ENCODE measurements at places on chromosomes 6 and 20. TPM values are rescaled to one million over a fixed set of nuclear protein-coding genes. Genes with fewer than 3 reads are reported as not detected.

SIM1 gene
- total RNA-seq, result not detected

DNA sequence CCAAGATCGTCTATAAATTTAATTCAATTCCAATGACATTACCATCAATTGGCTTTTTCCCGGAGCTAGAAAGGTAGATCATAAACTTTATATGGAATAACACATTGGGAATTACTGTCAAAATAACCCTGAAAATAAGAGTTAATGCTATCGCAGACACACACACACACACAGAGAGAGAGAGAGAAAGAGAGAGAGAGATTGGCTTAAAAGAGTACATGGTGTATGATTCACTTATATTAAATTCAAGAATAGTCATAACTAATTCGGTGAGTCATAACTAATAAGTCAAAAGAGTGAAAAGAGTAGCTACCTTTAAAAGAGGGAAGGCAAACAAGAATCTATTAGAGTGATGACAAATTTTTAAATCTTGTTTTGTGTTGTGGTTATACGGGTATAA lies 425.5 kb downstream of the TBC1D32 start:
- DNase-seq, result no peak
- H3K4me3 ChIP-seq, result no peak overlapping the region
- H3K4me1 ChIP-seq, result no peaks in the 10 kb centered on the region
- no peaks in the 10 kb centered on the region for H3K27me3 ChIP-seq
- no peaks in the 10 kb centered on the region for H3K36me3 ChIP-seq

DNA sequence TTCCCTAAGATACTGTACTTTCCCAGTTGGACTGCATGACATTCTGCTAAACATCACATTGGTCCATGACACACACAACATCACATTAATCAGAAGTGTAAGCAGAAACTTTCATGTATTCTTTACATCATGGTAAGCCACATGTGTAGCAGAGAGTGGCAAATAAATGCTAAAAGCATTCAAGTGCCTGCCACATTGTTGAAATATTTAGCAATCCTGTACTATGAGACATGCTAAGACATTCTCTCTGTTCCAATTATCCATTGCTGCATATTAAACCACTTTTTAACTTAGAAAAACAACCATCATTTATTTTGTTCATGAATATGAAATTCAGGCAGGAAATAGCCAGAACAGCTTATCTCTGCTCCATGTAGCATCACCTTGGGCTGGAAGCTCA lies 207.7 kb upstream of the GJE1 start:
- H3K27me3 ChIP-seq, result no peaks in the 10 kb centered on the region
- no peaks in the 10 kb centered on the region for H3K36me3 ChIP-seq
- H3K4me3 ChIP-seq, result no peak overlapping the region
- peaks cover 3% of the 10 kb centered on the region for H3K4me1 ChIP-seq

CLIC5 gene
- total RNA-seq, result 1.5 TPM

GRCh38 chr6:16004934-16005679 lies 123.8 kb upstream of the MYLIP start:
- H3K27me3 ChIP-seq, result peaks cover 20% of the 10 kb centered on the region
- H3K4me1 ChIP-seq, result no peaks in the 10 kb centered on the region
- H3K4me3 ChIP-seq, result no peak overlapping the region
- DNase-seq, result no peak
- no peaks in the 10 kb centered on the region for H3K36me3 ChIP-seq

DNA sequence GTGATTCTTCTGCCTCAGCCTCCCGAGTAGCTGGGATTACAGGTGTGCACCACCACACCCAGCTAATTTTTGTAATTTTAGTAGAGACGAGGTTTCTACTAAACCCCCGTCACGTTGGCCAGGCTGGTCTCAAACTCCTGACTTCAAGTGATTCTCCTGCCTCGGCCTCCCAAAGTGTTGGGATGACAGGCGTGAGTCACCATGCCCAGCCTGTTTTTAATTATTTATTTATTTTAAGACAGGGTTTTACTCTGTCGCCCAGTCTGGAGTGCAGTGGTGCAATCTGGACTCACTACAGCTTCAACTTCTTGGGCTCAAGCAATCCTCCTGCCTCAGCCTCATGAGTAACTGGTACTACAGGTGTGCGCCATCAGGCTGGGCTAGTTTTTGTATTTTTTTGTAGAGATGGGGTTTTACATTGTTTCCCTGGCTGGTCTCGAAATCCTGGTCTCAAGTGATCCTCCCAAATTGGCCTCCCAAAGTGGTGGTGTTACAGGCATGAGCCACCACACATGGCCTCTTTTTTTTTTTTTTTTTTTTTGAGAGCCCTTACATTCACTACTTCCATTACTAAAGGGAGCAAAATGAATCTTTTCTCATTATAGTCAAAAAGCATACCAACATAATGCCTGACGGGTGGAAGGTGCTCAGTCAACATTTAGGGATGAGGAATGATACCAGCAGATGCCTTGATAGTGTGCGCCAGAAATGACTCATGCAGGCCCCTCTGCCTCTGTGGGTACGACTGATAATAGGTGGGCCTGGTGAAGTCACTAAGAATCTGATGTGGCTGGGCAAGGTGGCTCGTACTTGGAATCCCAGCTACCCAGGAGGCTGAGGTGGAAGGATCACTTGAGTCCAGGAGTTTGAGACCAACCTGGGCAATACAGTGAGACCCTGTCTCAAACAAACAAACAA lies 17.8 kb upstream of the RALGAPB start:
- peaks cover 16% of the 10 kb centered on the region for H3K36me3 ChIP-seq
- no peak for DNase-seq
- H3K27me3 ChIP-seq, result no peaks in the 10 kb centered on the region

- no peaks in the 10 kb centered on the region for H3K27me3 ChIP-seq
- no peak overlapping the region for H3K4me3 ChIP-seq
- no peak overlapping the region for H3K27ac ChIP-seq
- no peaks in the 10 kb centered on the region for H3K36me3 ChIP-seq
These were observed 628.8 kb upstream of the MAN1A1 start for GRCh38 chr6:119978274-119978889.

GRCh38 chr6:166567107-166567506 lies 19.4 kb downstream of the RAMACL start:
- H3K4me1 ChIP-seq, result no peaks in the 10 kb centered on the region
- no peak overlapping the region for H3K4me3 ChIP-seq
- no peaks in the 10 kb centered on the region for H3K27me3 ChIP-seq

GRCh38 chr6:144449218-144449617 lies 164.1 kb downstream of the UTRN start:
- no peak for DNase-seq
- no peak overlapping the region for H3K27ac ChIP-seq
- H3K27me3 ChIP-seq, result no peaks in the 10 kb centered on the region
- no peaks in the 10 kb centered on the region for H3K4me1 ChIP-seq
- H3K36me3 ChIP-seq, result peaks cover 12% of the 10 kb centered on the region
- H3K4me3 ChIP-seq, result no peak overlapping the region

NKAPL gene
- total RNA-seq, result not detected

GRCh38 chr6:139278190-139278589 lies 13.6 kb downstream of the TXLNB start:
- H3K27me3 ChIP-seq, result no peaks in the 10 kb centered on the region
- H3K4me1 ChIP-seq, result peaks cover 27% of the 10 kb centered on the region
- H3K27ac ChIP-seq, result no peak overlapping the region
- H3K36me3 ChIP-seq, result no peaks in the 10 kb centered on the region

CDC5L gene
- 18.8 TPM for total RNA-seq

GRCh38 chr6:168153553-168153952 lies 74.5 kb upstream of the FRMD1 start:
- no peak overlapping the region for H3K27ac ChIP-seq
- no peak for DNase-seq
- peaks cover 2% of the 10 kb centered on the region for H3K4me1 ChIP-seq
- H3K36me3 ChIP-seq, result no peaks in the 10 kb centered on the region
- H3K27me3 ChIP-seq, result peaks cover 43% of the 10 kb centered on the region

SEL1L2 gene
- not detected for total RNA-seq

GRCh38 chr6:32047855-32048766 lies 9.9 kb downstream of the CYP21A2 start:
- H3K4me1 ChIP-seq, result peaks cover 3% of the 10 kb centered on the region
- H3K4me3 ChIP-seq, result no peak overlapping the region
- H3K36me3 ChIP-seq, result no peaks in the 10 kb centered on the region
- no peaks in the 10 kb centered on the region for H3K27me3 ChIP-seq

SMOC2 gene
- total RNA-seq, result not detected

DNA sequence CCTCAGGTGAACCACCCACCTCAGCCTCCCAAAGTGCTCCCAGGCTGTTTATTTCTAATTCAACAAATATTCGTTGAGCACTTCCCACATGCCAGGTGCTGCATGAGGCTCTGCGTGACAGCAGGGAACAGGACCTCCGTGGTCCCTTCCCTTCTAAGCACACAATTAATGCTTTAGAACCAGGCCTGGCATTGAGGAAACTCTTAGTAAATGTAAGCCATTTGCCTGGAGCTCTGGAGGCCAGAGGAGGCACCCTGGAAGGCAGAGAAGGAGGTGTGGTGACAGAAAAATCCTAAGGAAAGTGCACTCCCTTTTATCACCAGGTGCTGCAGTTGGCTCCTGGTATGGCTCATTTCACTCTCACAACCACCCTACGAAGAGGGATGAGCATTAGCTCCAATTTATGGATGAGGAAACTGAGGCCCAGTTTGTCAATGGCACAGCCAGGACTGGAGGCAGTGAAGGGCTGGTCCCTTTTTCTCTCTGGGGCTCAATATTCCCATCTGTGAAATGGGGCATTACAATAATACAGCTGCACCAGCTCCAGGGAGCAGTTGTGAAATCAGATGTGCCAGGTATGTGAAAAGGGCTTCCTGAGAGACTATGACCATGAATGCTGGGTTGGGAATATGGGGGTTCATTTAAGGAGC lies 8.1 kb upstream of the ID1 start:
- no peak overlapping the region for H3K4me3 ChIP-seq
- no peaks in the 10 kb centered on the region for H3K27me3 ChIP-seq
- no peak overlapping the region for H3K27ac ChIP-seq
- no peak for DNase-seq
- no peaks in the 10 kb centered on the region for H3K36me3 ChIP-seq
- H3K4me1 ChIP-seq, result no peaks in the 10 kb centered on the region

DNA sequence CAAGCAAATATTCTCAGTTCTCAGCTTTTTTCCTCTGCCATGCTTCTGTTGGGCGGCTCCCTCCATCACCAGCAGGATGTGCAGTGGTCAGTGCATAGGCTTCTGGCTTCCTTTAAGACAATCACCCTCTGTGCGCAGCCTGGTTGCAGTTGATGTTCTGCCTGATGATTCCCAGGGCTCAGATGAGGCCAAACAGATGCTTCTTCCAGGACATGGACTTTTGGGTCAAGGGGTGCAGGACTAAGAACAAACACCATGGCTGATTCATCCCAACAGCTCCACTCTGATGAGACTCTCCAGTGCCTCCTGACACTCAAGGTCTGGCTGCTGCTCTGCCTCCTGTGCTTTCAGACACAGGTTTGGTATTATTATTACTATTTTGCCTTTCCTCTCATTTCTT lies 554.8 kb upstream of the CDH4 start:
- no peaks in the 10 kb centered on the region for H3K36me3 ChIP-seq
- no peak overlapping the region for H3K4me3 ChIP-seq
- no peaks in the 10 kb centered on the region for H3K4me1 ChIP-seq
- H3K27ac ChIP-seq, result no peak overlapping the region
- peaks cover 8% of the 10 kb centered on the region for H3K27me3 ChIP-seq
- DNase-seq, result no peak

GRCh38 chr20:58378704-58379103 lies 10.3 kb upstream of the VAPB start:
- H3K27me3 ChIP-seq, result peaks cover 16% of the 10 kb centered on the region
- H3K36me3 ChIP-seq, result no peaks in the 10 kb centered on the region
- H3K4me3 ChIP-seq, result no peak overlapping the region
- peaks cover 1% of the 10 kb centered on the region for H3K4me1 ChIP-seq
- no peak for DNase-seq
- H3K27ac ChIP-seq, result no peak overlapping the region

- no peak overlapping the region for H3K4me3 ChIP-seq
- no peak overlapping the region for H3K27ac ChIP-seq
- H3K27me3 ChIP-seq, result no peaks in the 10 kb centered on the region
- H3K4me1 ChIP-seq, result no peaks in the 10 kb centered on the region
These were observed 173.7 kb upstream of the ID4 start for GRCh38 chr6:19663479-19663878.

DNA sequence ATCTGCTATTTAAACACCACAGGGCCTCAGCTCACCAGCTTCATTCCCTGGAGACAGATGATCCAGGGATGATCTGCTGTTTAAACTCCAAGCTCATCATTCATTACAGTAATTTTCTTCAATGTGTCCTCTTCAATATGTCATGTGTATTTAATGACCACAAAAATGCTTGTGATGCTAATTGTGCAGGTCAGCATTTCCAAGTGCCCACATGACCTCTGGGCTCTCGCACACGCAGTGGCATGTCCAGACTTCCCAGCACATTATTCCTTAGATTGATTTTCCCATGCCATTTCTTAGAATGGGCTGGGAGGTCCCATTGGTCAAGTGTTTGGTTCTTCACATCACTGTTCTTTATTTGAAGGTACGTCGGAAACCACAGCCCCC lies 434.4 kb downstream of the HAO1 start:
- H3K36me3 ChIP-seq, result no peaks in the 10 kb centered on the region
- H3K4me3 ChIP-seq, result no peak overlapping the region
- H3K27me3 ChIP-seq, result no peaks in the 10 kb centered on the region
- no peak overlapping the region for H3K27ac ChIP-seq
- no peaks in the 10 kb centered on the region for H3K4me1 ChIP-seq

GRCh38 chr6:138690975-138691594 lies 82.5 kb upstream of the CCDC28A start:
- H3K4me1 ChIP-seq, result peaks cover 5% of the 10 kb centered on the region
- H3K4me3 ChIP-seq, result peak overlapping the region; percentile 69
- H3K27me3 ChIP-seq, result peaks cover 27% of the 10 kb centered on the region
- no peaks in the 10 kb centered on the region for H3K36me3 ChIP-seq
- DNase-seq, result no peak

GRCh38 chr6:119390247-119390793 lies 40.8 kb upstream of the MAN1A1 start:
- no peak for DNase-seq
- H3K4me1 ChIP-seq, result no peaks in the 10 kb centered on the region
- no peak overlapping the region for H3K4me3 ChIP-seq

PPP1R14C gene
- total RNA-seq, result not detected

DNA sequence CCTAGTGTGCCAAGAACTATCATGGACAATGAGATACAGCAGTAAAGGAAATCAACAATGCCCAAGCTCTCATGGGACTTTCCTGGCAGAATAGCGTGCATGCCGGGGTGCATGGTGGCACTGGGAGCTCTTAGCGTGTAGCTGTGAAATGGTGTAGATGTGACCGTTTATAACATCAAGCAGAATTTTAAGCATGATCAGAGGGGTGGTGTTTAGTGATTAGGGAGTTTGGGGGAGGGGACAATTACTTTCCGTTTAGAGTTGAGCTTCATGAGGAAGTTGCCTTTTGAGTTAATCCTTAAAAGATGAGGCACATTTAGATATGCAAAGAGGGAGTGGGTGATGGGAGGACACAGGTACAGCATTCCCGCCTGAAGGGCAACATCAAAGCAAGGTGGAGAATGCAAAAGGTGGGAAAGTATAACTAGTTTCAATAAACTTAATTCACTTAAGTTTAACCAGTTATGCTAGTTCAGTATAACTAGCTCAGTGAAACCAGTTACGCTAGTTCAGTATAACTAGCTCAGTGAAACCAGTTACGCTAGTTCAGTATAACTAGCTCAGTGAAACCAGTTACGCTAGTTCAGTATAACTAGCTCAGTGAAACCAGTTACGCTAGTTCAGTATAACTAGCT lies 661.6 kb downstream of the QKI start:
- no peaks in the 10 kb centered on the region for H3K4me1 ChIP-seq
- no peak overlapping the region for H3K4me3 ChIP-seq
- H3K27me3 ChIP-seq, result peaks cover 7% of the 10 kb centered on the region
- H3K36me3 ChIP-seq, result no peaks in the 10 kb centered on the region

- no peak overlapping the region for H3K4me3 ChIP-seq
- no peak overlapping the region for H3K27ac ChIP-seq
- H3K4me1 ChIP-seq, result no peaks in the 10 kb centered on the region
- no peak for DNase-seq
- H3K27me3 ChIP-seq, result peaks cover 3% of the 10 kb centered on the region
These were observed 63.8 kb upstream of the UST start for GRCh38 chr6:148682990-148683389.

Measured in activated naive CD4-positive, alpha-beta T cell treated with anti-CD3 and anti-CD28 coated beads for 36 hours (primary cell).